ENCODE measurements at places on chromosomes 2 and 18.

GRCh38 chr18:12518326-12518725 is 110.6 kb downstream of the PRELID3A start:
- DNase-seq: no peak

DNA sequence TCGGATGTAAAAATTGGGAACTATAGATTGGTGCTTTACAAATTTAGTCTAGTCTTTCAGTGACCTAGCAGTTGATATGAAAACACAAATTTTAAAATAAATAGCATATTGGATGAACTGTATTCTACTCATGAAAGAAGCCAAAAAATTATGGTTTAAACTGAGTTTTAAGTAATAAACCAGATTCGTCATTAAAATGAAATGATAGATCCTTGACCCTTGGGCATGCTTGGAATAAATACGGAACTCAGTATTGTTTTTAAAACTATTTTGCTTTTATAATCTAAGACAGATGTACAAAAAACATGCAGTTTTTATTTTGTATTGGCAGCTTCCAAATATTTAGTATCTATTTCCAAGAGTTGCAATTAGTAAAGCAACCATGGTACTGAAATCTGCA is 34.6 kb upstream of the TBR1 start:
- DNase-seq: no peak

DNA sequence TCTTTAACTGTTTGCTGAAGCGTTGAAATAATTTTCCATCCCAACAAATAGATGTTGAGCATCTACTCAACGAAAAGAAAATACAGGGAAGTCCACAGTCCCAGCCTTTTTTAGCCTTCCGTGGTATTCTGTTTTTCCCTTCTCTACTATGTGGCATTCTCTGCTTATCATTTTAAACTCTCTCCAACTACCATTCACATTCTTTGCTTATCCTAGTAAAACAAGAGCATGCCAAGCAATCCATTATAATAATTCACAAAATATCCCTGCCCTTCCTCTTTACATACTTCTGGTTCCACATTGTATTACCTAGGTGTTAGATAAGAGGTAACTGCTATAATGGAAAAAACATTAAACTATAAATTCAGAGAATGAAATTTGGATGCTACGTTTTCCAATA is 1.6 kb upstream of the SESTD1 start:
- no peak for DNase-seq

- no peak for DNase-seq
Observed at GRCh38 chr2:208210688-208211451, 21.0 kb upstream of the C2orf80 start.

DNA sequence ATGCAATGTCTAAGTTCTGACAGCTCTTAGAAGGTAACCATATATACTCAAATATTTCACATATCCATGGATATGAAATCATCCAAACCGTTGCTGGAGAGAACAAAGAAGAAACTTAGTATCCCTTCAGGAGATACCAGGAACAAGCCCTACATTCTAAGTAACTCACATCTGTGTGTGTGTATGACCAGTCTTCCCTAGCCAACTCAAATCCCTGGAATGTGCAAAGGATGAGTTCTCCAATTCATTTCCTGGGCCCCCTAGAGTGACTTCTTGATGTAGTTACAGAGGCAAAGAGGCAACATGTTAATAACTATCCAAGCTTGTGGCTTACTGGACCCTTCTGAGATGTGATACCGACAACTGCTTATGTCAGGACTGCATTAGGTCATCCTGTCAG is 20.1 kb downstream of the TPGS2 start:
- no peak for DNase-seq

DNA sequence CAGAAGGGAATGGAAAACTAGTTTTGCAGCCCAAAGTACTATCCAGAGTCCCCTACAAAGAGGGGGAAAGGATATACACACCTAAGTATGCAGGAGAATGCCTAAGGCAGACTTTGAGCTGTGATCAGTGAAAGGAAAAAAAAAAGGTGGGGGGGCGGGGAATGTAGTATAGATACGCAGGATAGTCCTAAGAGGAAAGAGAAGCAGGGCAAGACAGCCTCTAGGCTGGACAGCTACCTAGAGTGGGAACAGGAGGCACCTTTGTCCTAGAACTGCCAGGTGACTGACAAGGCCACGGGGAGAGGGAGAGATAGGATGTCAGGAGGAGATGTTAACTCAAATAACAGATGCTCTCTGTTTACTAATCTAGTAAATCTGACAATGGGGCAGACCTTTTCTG is 6.0 kb downstream of the REEP1 start:
- DNase-seq: no peak

GRCh38 chr2:64716569-64716968 is 62.9 kb upstream of the SERTAD2 start:
- DNase-seq: no peak

GRCh38 chr2:28356095-28356911 is 36.4 kb upstream of the FOSL2 start:
- DNase-seq: no peak

DNA sequence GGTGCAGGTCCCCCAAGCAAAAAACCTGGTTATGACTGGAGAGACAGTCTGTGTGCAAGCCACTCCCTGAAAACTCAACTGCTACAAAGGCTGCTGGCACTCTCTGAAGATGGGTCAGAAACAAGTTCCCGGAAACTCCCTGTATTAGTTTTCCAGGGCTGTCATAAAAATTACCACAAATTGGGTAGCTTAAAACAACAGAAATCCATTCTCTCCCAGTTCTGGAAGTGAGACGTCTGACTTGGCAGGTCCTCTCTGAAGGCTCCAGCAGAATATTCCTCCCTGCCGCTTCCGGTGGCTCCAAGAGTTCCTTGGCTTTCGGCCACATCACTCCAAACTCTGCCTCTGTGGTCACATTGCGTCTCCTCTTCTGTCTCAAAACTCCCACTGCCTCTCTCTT is 30.1 kb upstream of the SERPINE2 start:
- DNase-seq: no peak

GRCh38 chr2:205130111-205130829 is 552.0 kb upstream of the NRP2 start:
- DNase-seq: no peak

DNA sequence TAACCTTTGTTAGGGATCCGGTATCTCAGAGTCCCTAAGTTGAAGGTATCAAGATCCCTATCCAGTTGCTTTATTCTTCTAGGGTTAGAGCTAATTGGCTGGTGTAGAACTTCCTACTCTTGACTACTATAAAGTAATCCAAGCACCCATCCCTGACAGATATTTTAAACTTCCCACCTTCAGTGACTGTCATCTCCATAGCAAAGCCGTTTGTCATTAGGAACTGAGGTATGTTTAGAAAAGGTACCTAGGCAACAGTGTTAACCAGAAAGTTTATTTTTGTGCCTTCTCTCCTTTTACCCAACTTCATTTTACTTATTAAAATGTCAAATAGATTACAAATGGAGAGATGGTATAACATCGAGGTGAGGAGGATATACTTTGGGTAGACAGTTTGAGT is 4.5 kb downstream of the FAM117B start:
- no peak for DNase-seq

GRCh38 chr2:229154381-229154780 is 116.7 kb downstream of the PID1 start:
- DNase-seq: no peak

- DNase-seq: no peak
Observed at GRCh38 chr2:38465789-38466127, 88.7 kb upstream of the ATL2 start.

DNA sequence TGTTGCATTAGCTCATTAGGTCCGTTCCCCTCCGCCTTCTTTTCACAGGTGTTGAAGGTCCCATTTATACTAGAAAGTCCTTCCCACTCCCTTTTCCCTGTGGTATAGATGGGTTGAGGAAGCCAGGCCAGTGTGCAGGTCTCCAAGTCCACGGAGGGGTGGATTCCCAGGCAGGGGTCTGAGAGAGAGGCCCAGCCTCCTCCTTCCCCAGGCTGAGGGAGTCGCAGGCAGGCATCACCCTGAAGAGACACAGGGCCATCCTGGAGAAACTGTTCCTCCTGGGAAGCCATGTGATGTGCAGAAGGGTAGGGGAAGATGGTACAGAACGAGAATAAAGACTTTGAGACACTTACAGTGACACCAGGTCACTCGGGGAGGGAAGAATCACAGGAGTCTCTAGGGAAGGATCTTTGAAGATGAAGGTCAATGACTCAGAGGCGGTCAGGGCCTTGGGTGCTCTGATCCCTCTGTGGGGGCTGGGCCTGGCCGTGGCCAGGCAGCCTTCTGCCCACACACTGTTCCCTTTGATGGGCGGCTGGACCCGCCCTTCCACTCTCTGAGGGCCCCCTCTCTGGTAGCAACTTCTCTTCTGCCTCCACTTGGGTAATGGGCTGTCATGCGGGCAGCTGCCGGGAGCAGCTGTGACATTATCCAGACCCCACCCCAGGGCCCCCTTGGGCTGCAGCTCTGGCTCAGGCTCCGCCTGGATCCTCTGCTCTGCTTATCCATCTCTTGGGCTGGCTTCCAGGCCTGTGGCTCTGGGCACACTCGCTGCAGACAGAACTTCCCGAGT is 45.1 kb downstream of the RHOB start:
- no peak for DNase-seq

DNA sequence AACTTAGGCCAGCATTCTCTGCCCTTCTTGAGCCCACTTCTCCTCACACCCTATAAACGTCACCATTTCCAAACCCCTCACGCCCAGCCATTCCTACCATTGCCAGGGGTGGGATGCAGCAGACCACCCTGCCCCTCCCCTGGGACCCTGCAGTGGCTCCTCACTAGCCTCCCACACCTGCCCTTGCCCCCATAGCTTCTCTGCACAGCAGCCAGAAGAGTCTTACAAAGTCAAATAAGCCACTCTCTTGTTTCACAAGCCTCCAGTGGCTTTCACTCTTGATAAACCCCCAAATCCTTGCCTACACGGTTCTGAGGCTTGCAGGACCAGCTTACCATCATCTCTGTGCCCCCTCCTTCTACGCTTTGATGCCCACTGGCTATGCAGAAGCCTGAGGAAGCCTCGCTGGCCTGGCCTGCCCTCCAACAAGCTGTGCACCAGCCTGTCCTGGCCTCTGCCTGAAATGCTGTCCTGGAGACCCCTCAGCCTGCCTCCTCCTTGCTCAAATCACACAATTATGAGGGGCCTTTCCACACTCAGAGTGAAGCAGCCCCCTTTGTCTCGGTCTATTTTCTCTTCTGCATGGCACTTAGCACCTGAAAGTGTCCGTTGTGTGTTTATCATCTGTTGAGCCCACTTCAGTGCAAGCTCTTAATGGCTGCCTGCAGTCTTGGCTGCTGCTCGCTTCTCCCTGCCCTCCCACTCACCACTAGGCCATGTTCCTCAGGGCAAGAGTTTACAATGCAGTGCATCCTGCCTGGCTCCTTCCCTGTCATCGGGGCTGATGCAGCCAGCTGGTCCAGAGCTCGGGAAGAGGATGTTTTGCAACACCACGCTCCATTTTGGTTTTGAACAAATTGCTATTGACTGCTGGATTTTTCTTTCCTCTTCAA is 82.6 kb upstream of the RGPD5 start:
- no peak for DNase-seq

DNA sequence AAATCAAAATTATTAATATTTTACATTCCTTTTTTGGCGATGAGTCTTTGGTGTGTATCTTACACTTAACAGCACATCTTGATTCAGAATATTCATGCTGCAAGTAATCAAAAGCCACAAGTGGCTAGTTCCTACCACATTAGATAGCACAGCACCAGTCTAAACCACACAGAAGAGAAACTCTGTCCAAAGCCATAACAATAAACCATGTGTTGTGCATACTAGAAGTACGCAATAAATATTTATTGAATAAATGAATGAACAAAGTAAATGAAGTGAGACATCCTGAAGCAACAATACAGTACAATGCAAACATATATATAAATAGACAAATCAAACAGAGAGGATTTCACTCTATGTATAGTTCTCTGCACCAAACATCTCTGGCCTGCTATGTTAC is 287.3 kb downstream of the EXOC6B start:
- no peak for DNase-seq

GRCh38 chr18:62346333-62347088 is 21.4 kb downstream of the TNFRSF11A start:
- no peak for DNase-seq

- DNase-seq: no peak
Observed at GRCh38 chr2:220192994-220193753, 565.7 kb downstream of the SLC4A3 start.

DNA sequence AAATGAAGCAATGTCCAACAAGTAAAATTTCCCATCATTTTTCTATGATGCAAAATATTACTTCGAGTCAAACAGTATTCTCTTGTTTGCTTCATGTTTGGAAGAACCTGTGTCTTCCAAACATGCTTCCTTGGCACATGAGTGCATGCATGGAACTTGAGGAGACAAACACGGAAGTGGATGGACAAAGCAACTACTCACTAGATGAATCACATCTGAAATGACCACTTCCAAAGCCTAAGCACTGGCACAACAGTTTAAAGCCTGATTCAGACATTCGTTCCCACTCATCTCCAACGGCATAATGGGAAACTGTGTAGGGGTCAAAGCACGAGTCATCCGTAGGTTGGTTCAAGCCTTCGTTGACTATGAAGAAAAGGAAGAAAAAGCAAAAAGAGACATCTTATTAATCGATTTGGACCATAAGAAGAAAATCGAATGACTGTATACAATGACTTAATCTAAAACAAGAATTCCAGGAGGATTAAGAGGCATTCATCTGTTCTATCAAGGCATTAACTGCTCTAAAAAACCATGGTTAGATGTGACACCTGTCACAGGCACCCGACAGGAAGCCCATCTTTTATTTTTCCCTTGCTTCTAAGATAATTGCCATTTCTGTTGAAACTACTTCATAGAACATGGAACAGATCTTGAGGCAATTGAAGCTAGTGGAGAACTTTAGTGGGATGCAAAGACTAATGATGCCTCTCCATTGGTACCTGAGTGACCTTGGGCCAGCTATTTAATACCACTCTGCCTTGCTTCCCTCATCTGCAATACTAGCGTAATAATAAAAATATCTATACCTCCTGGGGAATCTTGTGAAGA is 56.0 kb downstream of the ATIC start:
- no peak for DNase-seq

GRCh38 chr18:23542461-23542860 is 39.1 kb downstream of the RMC1 start:
- no peak for DNase-seq

- no peak for DNase-seq
Observed at GRCh38 chr18:10235661-10235952, 218.8 kb upstream of the APCDD1 start.

GRCh38 chr18:75213611-75214331 is 3.2 kb downstream of the TSHZ1 start:
- DNase-seq: no peak

GRCh38 chr2:19369341-19369955 is 11.0 kb upstream of the OSR1 start:
- DNase-seq: no peak
